ENCODE measurements at places on chromosomes 2 and 18.

DNA sequence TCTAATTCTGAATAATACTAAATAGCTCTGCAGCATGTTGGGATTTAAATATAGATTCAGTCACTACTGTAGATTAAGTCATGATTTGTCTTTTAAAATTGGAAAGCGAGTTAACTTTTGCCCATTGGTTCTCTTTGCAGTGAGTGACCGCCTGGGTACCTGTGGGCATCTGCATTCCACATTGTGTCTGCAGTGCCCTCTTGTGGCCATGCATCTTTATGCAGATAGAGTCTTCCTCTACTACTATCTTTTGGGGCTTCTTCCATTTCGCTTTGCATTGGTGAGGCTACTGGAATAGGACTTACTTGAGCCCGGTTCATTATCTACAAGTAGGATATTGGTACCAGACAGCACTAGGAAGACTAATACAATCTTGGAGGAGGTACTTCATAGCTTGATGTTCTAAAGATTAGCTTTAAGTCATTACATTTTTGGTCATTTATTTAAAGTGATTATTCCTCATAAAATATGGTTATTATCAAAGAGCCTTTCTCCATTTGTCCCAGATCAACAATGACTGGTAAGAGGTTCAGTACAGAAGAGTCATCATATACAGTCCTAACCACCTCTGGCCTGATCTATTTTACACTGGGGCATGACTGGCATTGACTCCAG is 203.0 kb downstream of the SOCS6 start:
- no peak for DNase-seq

DNA sequence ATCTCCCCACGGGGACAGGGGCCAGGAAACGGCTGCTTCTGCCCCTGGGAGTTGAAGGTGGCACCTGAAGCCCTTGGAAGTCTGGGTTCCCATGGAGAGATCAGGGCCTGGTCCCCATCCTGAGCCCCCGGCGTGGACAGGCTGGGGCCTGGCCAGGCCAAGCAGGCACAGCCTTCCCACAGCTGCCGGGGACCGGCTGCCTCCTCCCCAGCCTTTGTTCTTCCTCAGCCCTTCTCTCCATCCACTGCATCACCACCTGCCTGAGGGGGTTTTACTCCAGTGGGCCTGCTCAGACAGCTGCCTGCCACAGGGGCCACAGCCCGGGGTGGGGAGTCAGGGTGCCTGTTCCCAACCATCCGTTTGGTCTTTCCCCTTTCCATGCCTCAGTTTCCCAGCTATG is 187.7 kb downstream of the INHBB start:
- no peak for DNase-seq

- no peak for DNase-seq
Observed at GRCh38 chr2:16487686-16488085, 177.9 kb downstream of the CYRIA start.

DNA sequence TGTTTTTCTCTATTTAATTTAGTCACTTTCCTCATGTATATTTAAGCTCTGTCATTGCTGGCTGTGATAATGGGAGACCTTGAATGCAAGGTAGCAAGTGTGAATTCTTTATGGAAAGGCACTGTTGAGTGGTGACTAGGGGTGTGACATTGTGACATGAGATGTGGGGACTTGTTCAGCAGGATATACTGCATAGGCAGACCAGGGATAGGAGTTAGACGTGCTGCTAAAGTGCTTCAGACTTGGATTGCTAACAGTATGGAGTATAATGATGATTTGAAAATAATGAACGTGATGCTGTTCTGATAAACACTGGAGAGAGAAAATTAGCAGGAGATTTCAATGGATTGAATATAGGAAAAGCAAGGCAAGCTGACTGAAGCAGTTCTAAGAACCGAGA is 135.1 kb downstream of the NCOA1 start:
- DNase-seq = no peak

DNA sequence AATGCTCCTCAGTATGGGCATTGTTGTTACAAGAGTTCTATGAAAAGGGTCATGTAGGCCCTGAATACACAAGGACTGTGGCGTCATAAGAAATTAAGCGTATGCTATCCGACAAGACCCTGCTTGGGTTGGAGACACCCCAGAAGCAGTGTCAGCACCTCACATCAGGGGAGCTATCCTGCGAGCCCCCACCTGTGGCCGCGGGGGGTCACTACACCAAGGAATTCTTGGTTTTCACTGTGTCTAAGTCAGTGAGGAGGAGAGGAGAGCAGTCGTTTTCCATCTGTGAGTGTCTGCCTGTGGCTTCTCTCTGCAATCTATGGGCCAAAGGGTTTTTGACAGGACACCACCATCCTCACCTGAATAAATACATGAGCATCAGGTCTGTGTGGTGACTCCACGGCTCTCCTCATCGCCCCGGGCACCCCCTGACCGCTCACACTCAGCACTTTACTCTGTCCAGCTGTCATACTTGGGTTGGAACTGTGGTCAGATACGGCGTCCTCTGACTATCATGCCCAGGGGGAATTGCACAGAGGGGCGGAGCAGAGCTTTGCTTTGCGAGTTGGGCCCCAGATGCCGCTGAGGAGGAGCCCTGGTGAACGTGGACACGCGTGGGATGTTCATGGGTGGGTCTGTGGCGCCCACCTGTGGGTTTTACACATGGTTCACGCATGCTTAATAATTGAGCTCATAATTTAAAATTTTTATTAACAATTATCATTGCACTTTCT is 235.5 kb downstream of the MYT1L start:
- no peak for DNase-seq

DNA sequence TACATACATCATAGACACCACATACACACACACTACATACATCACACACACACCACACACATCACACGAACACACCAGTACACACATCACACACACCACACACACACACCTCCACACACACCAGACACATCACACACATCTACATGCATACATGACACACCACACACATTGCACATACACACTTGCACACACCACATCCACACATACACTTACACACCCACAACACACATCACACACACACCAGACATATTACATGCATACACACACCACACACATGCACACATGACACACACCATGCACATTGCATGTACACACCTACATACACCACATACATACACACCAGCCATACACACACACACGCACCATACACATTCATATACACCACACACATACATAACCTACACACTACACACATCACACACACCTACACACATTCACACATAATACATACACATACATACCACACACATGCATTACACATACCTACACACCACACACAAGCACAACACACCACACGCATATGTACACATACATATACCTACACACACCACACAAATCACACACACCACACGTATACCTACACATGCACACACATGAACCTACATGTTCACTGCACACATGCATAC is 156.5 kb downstream of the NDUFA10 start:
- DNase-seq = no peak
